ENCODE measurements at places on chromosomes 2 and 18.

DNA sequence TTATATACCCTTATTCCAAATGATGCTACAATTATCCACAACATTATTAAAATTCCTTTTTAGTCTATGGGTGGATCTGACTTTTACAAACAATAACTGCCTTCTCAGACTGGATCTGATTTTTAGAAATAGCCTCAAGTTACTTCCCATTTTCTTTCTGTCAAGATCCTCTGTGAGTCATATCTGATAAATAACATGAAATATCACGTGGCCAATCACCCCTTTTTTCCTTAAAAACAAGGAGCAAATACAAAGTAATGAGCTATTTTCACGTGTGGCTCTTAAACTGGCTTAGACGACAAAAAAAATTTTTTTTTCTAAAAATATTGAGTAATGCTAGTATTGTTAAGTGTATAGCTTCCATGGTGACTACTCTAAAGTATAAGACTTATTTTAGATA is 6.7 kb downstream of the PELI1 start:
- no peak for DNase-seq

DNA sequence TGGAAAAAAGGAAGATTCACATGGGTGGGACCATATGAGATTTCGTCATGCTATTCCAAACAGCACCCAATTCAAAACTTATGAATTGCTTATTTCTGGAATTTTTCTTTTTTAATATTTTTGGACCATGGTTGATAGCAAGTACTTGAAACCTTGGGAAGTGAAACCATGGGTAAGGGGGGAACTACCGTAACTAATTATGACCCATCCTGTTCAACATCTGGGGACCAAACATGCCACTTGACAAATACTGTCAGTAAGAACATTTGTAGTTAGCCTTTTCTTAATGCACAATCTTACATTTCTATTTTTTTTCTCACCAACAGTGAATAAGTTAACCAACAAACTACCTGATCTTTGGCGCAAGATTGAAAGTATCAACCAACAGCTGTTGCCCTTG is 105.7 kb upstream of the TTC39C start:
- DNase-seq: no peak

DNA sequence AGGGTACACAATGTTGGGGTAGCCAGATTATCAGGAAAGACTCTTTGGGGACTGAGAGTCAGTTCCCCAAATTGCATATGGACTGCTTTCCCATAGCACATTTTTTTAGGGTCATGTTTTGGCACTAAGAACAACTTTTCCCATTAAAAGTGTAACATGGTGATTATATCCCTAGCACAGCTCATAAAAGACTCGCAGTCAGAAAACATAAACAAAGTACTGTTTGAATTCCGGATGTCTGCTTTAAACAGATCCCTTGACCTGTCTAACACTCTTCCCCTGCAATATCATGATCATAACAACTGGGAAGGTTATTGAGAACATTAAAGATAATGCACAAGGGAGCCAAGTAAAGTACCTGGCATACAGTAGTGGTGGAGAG is 262.2 kb downstream of the ASXL3 start:
- DNase-seq: no peak

GRCh38 chr2:233007270-233007669 is 5.8 kb downstream of the NGEF start:
- DNase-seq: no peak

DNA sequence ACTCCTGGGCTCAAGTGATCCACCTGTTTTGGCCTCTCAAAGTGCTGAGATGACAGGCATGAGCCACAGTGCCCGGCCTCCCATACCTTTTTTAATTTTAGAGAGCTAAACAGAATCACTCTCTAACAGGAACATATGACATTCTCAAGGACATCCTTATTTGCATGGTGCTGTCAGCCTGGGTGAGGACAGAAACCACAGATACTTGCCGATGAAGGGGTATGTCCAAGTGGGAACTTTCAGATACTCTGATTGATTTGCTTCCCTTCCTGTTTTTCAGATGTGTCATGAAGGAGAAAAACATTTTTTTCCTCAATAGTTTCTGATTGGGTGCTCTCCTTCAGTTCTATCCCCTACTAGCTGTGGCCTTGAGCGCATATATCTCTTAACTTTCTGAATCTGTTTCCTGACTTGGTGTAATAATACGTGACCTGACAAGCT is 49.6 kb downstream of the MYO3B start:
- no peak for DNase-seq

GRCh38 chr2:114661971-114662939 is 219.8 kb downstream of the DPP10 start:
- DNase-seq: no peak

- DNase-seq: peak; percentile 87
These were observed 77.5 kb downstream of the OSBPL6 start for GRCh38 chr2:178271629-178272333.

DNA sequence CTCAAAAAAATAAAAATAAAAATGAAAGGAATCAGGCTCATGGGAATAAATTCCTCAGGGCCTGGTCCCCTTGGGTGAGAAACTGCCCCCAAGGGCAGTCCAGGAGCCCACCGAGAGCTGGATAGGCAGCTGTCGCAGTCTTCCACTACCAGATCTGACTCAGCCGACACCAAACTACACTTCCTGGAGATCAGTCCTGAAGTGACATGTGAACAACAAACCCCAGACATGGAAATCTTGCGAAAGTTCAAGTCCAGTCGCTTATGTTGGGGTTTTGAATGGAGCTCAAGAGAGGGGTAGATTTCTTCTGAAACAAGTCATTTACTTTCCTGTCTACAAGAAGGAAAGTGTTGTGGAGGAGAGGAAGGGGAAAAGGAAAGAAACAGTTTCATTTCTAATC is 12.9 kb downstream of the ADCY3 start:
- DNase-seq: peak; percentile 45

DNA sequence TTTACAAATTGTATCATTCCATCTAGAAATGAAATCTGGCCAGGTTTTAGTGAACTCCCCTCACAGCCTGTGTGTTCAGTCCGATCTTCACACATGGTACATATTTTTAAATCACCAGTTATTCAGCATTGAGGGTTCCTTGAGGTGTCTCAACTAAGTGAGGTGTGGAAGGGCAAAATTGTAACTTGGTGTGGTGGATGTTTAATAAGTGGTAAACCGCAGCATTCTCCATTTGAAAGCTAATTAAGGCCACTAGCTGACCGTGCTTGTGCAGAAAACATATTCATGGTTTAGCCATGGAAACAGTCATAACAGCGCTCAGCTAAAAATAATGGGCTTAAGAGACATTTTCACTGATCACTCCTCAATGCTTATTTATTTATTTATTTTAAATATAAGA is 786.2 kb upstream of the FANCL start:
- no peak for DNase-seq

GRCh38 chr2:84494070-84494469 is 22.2 kb upstream of the DNAH6 start:
- peak; percentile 48 for DNase-seq

GRCh38 chr2:28618221-28619141 is 122.6 kb downstream of the PLB1 start:
- DNase-seq: no peak

GRCh38 chr18:5214583-5215351 is 17.7 kb upstream of the AKAIN1 start:
- DNase-seq: no peak

GRCh38 chr2:175855236-175855635 is 146.8 kb downstream of the LNPK start:
- DNase-seq: no peak

DNA sequence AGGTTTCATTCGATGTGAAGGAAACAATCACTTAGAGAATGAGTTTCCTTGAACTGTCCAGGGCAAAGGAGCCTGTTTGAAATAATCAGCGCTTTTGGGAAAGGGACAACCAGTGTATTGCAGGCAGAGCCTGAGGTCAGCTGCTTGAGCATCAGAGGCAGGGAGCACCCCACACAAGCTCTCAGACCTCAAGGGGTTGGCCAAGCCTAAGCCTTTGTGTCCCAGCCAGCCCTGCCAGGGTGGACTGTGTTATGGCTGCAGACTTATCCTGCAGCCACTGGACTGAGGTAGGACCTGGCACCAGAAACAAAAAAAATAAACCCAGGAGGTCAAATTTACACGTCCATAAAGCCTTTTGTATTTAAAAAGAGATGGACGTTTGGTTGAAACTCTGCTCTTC is 228.3 kb downstream of the SEPTIN10 start:
- DNase-seq: no peak

- no peak for DNase-seq
These were observed 38.0 kb downstream of the PPP3R1 start for GRCh38 chr2:68214381-68214780.

- DNase-seq: no peak
These were observed 123.7 kb upstream of the SIX3 start for GRCh38 chr2:44817673-44818335.

DNA sequence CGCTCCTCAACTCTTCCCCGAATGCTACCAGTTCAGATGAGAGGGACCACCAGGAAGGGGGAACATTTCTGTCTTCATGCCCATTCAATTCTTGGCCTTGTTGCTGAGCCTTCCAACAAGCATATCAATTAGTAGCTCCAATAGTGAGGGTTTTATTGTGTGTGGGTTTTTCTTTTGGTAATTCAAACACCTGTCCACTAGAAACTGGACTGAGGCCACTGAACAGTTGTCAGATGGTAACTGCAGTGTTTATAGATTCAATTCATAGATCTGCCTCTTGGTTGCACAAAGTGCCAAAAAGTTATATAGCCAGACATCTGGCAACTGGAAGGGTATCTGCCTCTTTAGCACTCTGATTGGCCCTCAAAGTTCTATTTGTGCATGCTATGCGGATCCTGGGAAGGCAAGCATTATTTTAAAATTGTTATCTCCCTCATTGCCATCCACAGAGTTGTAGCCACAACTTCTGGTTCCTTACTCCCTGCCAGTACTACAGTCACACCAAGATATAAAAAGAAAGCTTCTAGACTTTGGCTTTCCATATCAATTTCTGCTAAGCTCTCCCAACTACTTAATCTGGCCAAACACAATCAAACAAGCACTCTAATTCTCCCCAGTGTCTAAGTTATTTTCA is 83.3 kb upstream of the ZNF521 start:
- no peak for DNase-seq

DNA sequence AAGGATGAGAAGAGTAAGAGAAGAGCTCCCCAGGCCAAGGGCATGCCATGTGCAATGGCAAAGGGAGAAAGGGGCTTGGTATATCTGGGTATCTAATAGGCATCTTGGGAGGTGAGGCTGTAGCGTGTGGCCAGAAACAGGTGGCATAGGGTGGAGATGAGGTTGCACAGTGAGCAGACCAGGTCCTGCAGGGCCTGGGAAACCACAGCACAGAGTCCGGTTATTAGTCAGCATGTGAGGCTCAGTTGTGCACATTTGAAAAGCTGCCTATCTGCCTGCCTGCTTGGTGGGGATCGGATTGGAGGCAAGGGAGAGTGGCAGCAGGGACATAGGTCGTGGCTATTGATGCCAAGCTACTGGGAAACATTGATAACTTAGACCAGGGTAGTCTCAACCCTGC is 190.6 kb downstream of the TPGS2 start:
- no peak for DNase-seq

GRCh38 chr2:81991282-81991681 is 1686.7 kb upstream of the LRRTM1 start:
- DNase-seq: no peak

GRCh38 chr2:217611626-217612127 is 391.1 kb downstream of the TNS1 start:
- no peak for DNase-seq

GRCh38 chr2:59502981-59503380 is 1050.5 kb downstream of the BCL11A start:
- DNase-seq: no peak

DNA sequence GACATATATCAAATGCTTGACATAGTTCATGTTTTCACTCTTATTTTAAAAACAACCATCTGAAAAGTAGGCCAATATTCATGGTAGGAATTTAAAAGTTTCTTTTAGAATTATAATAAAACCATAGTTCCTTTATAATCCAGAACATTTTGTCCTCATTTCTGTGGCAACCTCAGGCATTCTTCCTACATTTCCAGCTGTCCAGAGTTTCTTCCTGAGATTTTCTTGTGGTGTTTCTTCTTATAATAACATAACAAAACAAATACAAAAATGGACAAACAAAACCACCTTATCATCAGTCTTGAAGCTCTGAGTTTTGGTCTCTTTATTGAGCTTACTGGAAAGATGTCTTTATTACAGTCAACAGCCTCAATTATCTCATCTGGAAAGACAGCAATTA is 2028.6 kb upstream of the CELF4 start:
- no peak for DNase-seq

DNA sequence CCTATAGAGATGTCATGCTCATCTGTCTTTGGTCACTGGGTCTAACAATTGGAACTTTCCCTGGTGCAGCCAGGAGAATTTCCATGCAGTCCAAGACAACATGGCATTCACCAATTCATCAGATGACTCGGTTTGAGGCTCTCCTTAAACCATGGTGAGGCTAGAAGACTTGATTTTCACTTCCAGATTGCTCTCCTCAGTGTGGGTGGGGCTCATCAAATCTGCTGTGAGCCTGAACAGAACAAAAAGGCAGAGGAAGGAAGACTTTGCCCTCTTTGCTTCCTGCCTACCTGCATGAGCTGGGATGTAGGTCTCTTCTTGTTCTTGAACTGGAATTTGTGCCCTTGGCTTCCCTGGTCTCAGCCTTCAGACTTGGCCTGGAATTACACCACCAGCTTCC is 203.4 kb upstream of the TRIB2 start:
- DNase-seq: no peak

- DNase-seq: no peak
These were observed 103.6 kb upstream of the AGAP1 start for GRCh38 chr2:235390108-235390815.

DNA sequence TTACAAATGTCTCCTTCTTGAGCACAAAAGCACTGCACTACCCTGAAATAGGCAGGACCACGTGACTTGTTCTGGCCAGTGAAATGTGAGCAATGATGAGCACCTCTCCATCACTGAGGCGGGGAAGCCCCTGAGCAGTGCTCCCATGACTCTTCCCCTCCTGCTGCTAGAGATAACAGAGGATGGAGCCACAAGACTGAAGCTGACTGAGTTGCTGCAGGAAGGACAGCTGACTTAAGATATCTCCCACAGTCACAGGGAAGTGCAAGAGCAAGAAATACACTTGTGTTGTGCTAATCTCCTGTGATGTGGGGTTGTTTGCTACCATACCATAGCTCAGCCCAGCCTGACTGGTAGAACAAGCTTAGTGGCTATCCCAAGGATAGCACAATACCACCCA is 38.7 kb downstream of the STK39 start:
- no peak for DNase-seq

- no peak for DNase-seq
These were observed 2.2 kb downstream of the IL36RN start for GRCh38 chr2:113061241-113061640.

- peak; percentile 38 for DNase-seq
These were observed 26.0 kb downstream of the CWC22 start for GRCh38 chr2:179981085-179981484.

GRCh38 chr2:143891879-143892308 is 628.0 kb downstream of the ZEB2 start:
- DNase-seq: no peak

DNA sequence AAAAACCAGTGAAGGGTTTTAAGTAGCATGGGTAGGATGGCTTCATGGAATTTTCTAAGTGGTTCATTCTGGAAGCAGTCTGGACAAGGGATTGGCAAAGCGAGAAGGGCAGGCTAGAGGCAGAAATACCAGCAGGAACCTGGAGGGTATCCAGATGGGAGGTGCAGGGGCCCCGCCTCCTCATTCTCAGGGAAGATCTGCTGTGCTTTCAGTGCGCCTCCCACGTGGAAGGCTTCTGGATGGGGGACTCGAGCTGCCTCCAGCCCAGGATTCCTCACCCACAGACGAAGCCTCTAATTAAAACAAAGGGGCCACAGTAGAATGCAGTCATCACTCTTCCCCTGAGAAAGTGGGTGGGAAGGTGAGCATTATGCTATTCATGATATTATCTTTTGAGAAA is 79.8 kb downstream of the VSNL1 start:
- DNase-seq: peak; percentile 34
